Activated CD4-positive, alpha-beta memory T cell treated with anti-CD3 and anti-CD28 coated beads for 36 hours (primary cell): ENCODE measurements at places on chromosomes 2 and 18. TPM values are rescaled to one million over a fixed set of nuclear protein-coding genes. Genes with fewer than 3 reads are reported as not detected.

DNA sequence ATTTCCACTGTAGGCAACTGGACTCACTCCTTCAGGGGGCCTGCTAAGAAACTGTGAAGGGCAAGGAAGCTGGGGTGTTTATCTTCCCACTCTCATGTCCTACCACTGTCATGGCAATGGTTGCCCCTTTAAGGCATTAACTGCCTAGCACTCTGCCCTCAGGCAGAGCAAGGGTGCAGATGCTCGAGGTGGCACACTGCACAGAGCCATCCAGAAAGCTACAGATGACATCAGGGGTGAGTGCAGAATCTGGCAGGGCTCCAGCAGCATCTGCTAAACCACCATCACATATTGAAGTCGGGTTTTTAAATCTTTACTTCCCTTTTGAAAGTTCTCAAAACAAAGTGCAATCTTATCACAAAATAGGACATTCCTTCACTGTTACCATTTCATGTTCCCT, 75.4 kb downstream of the RAPGEF4 start:
- DNase-seq = no peak

CFAP221 gene
- not detected for total RNA-seq

- DNase-seq = no peak
Measured at GRCh38 chr2:213411582-213412289, 127.5 kb downstream of the SPAG16 start.

COL6A3 gene
- 27.7 TPM for total RNA-seq

DNA sequence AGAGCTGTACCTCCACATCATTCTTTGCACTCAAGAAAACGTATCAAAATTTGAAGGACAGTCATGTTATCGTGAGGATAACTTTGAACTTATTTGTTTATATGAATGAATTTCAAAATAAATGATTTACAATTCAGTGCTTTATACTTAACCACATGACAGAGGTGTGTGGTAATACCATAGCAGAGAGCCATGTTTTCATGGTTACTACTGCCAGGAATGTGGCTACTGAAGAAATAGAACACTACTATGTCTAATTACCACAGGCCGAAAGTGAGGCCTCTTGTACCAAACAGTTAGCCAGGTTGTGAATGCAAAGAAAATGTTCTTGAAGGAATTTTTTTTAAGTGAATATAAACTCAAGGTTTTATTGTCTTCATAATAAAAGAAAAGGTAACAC, 49.2 kb downstream of the AAK1 start:
- no peak for DNase-seq
